HT-29 (cell line): ENCODE measurements at places on chromosomes 1 and 21. TPM values are rescaled to one million over a fixed set of nuclear protein-coding genes. Genes with fewer than 3 reads are reported as not detected.

DNA sequence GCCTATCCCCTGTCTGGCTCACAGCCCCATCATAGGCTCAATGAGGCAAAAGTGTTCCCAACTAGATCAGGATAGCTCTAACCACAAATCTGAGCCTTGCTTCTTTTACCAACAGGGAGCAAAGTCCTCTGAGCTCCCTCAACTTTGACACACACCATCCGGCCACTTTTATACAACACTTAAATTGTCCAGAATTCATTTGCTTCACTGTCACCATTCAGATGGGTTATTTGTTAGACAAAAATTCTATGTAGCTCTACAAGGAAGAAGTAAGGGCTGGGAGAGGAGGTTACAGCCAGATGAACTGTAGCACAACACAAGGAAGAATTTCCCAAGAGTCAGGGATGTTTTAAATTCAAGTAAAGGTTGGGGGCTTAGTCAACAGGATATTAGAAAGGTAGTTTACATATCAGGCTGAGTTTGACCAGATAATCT is 50.8 kb downstream of the TGFBR3 start:
- DNase-seq, result no peak

DNA sequence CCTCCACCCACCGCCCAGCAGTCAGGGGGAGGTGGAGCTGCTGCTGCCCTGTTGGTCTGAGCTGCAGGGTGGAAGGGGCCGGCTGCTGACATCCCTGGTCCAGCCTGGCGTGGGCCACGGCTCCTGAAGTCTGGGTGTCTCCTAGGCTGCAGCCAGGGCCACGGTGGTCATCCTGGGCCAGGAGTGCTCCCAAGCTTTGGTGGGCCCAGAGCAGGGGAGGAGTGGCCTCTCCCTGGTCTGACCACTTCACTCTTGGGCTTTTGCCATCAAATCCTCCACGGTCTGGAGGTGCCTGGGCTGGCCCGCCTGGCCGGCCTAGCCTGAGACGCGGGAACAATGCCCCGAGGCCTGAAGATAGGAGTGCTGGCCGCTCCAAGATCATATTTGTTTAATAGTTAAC is 5.8 kb downstream of the PRDM16 start:
- DNase-seq, result no peak

AADACL4 gene
- not detected in 2 replicates for total RNA-seq

RHEX gene
- total RNA-seq, result not detected in 2 replicates

SERPINC1 gene
- total RNA-seq, result not detected in 2 replicates

- DNase-seq, result no peak
These were observed 23.6 kb downstream of the CAMK2N1 start for GRCh38 chr1:20462397-20462796.

IL12RB2 gene
- total RNA-seq, result not detected in 2 replicates

GRCh38 chr1:23249787-23250454 is 32.6 kb upstream of the HTR1D start:
- peak; percentile 14 for DNase-seq

DNA sequence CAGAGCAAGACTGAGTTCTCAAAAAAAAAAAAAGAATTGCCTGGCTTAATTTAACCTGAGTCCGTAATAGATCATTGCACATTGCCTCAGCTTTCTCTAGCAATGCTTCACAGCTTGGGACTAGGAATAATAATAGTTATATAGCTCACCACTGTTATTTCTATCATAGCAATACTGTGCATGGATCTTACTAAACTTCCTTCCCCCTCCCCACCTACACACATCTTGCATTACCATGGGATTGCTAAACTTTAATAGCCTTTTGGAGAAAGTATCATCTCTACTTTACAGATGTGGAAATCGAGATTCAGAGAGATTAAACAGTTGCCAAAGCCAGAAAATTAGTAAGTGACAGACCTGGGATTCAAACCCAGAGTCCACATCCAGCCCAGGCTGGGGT is 99.4 kb downstream of the ATP5PO start:
- no peak for DNase-seq
